ENCODE measurements at places on chromosomes 2 and 18.

DNA sequence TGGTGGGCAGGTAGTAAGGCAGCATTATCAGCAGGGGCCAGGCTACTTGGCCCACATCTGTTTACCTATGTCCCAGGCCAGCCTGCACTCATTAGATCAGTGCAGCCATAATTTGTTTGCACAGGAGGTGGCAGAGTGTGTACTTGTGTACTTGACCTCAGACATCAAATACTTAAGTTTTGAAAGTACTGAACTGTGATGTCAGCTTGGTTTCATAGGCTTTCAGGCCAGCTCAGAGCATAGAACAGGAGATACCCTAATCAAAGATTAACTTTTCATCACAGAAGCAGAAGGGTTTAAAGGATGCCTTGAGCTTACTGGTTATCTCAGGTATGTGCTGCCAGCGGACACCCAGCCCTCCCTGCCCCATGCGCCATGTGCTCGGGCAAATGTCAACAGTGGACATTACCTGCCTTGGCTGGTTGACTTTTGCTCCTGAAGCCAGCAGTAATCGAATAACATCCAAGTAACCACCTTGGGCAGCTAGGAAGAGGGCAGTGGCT lies 33.2 kb downstream of the ANKRD29 start:
- no peak for DNase-seq

GRCh38 chr18:10660179-10660884 lies 134.5 kb downstream of the NAPG start:
- no peak for DNase-seq

- DNase-seq = no peak
Measured at GRCh38 chr2:1986166-1986565, 241.9 kb upstream of the PXDN start.

DNA sequence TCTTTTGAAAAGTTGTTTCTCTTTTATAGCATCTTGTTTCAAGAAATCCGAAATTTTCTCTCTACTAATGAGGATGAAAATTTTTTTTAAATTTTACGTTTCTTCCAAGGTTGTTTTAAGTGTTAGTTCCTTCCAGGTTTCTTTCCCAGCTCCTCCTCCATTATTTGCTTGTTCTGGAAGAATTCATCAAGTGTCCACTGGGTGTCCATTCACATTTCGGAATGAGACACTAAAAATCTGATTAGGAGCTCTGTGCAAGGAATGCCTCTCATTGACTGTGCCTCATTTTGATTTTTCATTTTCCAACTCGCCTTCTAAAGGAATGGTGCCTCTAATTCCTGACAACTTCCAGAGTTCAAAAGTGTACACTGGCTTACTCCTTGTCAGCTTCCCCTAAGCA lies 6.1 kb downstream of the SP100 start:
- no peak for DNase-seq

GRCh38 chr18:46756559-46757201 lies at the start of gene ST8SIA5:
ST8SIA5 (minus strand) TSS chr18:46757053; CDS start chr18:46756508, 545 bp downstream.
- DNase-seq = peak; percentile 12

DNA sequence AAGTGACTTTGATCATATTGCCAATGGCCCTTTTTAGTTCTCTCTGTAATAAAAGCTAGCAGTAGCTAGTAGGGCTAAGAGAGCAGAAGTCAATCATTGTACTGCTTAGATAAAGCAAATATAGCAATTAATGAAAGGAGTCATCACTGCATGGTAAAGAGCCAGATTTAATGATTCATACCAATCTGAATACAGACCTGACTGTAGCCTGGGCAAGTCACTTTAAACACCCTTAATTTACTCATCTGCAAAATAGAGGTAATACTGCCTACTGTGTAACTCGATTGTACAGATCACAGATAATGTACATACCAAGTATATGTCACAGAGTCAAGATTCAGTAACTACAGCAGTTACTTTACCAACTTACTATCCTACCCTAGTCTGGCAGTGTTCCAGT lies 63.6 kb downstream of the ASXL2 start:
- DNase-seq = no peak

GRCh38 chr2:47771211-47771610 lies 11.7 kb upstream of the MSH6 start:
- no peak for DNase-seq

GRCh38 chr18:76822506-76823160 lies at the start of gene ZNF236:
ZNF236 (plus strand) TSS chr18:76822557; CDS start chr18:76822608, 51 bp downstream.
- peak; percentile 73 for DNase-seq

- no peak for DNase-seq
Measured at GRCh38 chr2:129160879-129161278, 818.6 kb upstream of the RAB6C start.

- DNase-seq = no peak
Measured at GRCh38 chr2:232889876-232890401, 19.9 kb downstream of the SNORC start.

GRCh38 chr2:118705032-118705431 lies 142.4 kb downstream of the EN1 start:
- DNase-seq = no peak

- DNase-seq = no peak
Measured at GRCh38 chr18:22185771-22186386, 16.5 kb downstream of the GATA6 start.

GRCh38 chr18:5662586-5663090 lies 118.8 kb upstream of the EPB41L3 start:
- DNase-seq = no peak

DNA sequence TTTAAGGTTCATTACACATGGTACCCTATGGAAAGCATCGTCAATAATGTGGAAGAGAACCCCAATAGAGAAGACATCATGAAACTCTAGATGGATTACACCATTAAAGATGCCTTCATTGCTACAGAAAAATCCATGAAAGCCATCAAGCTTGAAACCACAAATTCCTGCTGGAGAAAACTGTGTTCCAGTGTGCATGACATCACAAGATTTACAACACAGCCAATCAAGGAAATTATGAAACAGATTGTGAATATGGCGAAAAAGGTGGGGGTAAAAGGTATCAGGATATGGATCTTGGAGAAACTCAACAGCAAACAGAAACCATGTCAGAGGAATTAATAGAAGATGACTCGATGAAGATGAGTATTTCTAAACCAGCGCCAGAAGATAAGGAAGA lies 200.0 kb downstream of the SLC4A10 start:
- no peak for DNase-seq

DNA sequence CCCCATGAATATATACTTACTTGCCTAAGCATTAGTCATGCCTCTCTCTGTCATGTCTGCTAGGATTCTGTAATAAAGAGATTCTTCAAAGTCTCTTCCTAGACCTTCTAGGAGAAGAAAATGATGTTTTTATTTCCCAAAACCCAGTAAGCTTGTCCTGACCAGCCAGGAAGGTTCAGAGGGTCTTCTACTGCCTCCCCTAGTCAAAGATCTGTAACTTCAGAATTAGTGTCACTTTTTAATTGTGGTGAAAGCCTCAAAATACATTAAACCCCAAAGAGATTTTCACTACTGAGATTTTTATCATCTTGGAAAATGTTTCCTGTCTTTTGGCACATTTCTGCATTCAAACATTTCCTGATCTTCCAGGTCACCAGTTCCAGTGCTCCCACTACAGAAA lies 232.9 kb upstream of the STK17B start:
- DNase-seq = no peak
